ENCODE measurements at places on chromosomes 12 and 14.

DNA sequence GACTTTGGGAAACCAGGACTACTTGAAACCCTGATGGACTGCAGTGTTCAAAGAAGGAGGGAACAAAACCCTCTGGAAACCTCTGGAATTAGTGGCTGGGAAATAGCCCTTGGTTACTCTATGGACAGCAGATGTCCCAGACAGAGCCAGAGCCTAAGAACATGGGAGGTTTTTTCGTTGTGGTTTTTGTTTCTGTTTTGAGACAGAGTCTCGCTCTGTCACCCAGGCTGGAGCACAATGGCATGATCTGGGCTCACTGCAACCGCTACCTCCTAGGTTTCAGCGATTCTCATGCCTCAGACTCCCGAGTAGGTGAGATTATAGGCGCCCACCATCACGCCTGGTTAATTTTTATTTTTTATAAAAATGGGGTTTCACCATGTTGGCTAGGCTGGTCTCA is 1378.7 kb downstream of the AACS start:
- no peak for DNase-seq

DNA sequence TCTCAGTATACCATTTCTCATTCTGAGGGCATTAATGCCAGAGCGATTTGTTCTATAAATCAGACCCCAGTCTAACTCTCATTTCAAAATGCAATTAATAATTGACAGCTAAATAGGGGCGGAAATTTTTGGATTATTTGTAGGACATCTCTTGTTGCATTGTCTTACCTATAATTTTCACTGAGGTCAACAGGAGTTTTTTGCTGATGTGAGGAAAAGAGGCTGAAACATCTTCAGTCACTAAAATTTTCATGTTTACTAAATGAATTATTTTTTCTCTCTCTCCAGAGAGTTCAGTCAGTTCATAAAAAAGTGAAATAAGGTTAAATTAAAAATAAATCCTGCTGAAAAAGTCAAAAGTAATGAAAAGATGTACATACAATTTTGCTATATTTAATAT is 295.9 kb downstream of the CCER1 start:
- DNase-seq: no peak

GRCh38 chr14:95575840-95576473 is 41.1 kb downstream of the GLRX5 start:
- no peak for DNase-seq

DNA sequence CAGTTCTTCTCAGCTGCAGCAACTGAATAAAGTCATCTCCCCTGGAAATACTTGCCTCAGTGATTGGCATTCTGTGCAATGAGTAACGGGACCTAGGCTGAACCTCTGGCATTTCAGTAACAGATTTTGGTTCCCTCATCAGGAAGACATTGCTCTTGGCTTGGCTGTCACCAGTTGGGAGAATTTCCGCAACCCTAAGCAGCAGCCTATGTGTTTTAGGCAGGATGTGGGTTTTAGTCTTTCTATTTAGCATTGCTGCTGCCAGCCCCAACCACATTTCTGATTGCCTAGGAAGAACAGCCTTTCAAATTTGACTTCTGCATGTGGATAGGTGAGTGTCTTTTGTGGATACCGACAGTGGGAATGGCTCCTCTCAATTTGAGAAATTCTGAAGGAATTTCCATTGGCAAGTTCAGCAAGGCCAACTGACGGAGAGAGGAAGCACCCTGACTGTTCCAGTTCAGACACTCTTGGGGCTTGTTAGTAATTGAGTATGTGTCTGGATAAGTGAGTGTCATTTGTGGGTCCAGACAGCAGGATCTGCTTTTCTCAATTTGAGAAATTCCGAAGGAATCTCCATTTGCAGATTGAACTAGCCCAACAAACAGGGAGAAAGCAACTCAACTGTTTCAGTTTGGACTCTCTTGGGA is 19.0 kb upstream of the CLEC2A start:
- no peak for DNase-seq

GRCh38 chr14:75610834-75611233 is 32.4 kb downstream of the FLVCR2 start:
- no peak for DNase-seq

GRCh38 chr12:104121001-104121400 is 17.0 kb downstream of the NFYB start:
- DNase-seq: peak; percentile 49

- DNase-seq: no peak
Measured at GRCh38 chr12:55931780-55932550, 1.0 kb downstream of the DGKA start.

GRCh38 chr12:24020397-24021163 is 71.1 kb upstream of the SOX5 start:
- no peak for DNase-seq

GRCh38 chr12:118704527-118705241 is 276.7 kb upstream of the SRRM4 start:
- DNase-seq: no peak

- DNase-seq: no peak
Measured at GRCh38 chr12:42574851-42575266, 14.7 kb downstream of the PRICKLE1 start.

GRCh38 chr12:131862600-131862993 is 31.8 kb upstream of the ULK1 start:
- DNase-seq: no peak

DNA sequence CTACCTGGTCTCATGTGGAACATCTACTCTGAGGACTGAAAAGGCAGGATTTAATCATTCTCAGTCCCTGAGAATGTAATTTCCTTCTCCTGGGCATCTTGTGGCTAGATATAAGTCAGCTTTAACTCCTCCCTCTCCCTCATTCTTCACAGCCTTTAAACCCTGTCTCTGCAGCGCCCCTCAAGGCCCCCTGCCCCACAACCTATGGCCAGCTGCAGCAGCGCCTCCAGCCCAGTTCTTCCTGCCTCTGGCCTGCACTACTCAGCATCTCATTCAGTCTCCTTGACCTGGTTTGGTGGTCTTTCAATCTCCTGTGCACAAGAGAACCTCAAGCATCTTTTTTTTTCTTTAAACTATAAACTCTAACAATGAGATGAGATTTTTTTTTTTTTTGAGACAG is 29.3 kb downstream of the NCKAP5L start:
- no peak for DNase-seq

DNA sequence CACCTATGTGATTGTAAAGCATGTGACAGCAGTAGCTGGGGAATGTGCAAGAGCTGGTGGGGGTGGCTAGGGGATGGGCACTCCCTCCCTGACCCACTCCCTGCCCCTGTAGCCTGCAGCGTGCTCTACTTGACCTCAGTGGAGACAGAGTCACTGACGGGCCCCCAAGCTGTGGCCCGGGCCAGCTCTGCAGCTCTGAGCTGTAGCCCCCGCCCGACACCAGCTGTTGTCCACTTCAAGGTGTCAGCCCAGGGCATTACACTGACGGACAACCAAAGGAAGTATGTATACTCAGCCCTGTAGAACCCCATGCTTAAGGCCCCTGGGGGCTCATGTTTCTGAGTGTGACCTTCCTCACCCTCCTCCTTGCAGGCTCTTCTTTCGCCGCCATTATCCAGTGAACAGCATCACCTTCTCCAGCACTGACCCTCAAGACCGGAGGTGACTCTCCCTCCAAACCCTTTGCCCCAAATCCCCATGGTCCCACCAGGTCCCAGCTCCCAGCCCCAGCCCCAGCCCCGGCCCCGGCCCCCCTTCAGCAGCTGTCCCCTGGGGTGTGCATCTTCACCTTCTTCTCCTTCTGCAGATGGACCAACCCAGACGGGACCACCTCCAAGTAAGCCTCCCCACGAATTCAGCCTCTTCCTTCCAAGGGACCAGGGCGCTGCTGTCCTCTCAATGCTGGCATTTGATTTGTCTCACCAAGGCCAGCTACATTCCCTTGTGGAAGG is 13.3 kb downstream of the TNS2 start:
- no peak for DNase-seq

GRCh38 chr12:571795-572531 is 91.3 kb downstream of the NINJ2 start:
- no peak for DNase-seq
